ENCODE measurements at places on chromosomes 3 and 15.

GRCh38 chr15:71153823-71154524 lies 38.7 kb downstream of the THSD4 start:
- DNase-seq, result no peak

GRCh38 chr3:43526956-43527355 lies 94.9 kb downstream of the ANO10 start:
- DNase-seq, result no peak

GRCh38 chr3:100600181-100601042 lies 9.0 kb upstream of the ADGRG7 start:
- peak; percentile 43 for DNase-seq

DNA sequence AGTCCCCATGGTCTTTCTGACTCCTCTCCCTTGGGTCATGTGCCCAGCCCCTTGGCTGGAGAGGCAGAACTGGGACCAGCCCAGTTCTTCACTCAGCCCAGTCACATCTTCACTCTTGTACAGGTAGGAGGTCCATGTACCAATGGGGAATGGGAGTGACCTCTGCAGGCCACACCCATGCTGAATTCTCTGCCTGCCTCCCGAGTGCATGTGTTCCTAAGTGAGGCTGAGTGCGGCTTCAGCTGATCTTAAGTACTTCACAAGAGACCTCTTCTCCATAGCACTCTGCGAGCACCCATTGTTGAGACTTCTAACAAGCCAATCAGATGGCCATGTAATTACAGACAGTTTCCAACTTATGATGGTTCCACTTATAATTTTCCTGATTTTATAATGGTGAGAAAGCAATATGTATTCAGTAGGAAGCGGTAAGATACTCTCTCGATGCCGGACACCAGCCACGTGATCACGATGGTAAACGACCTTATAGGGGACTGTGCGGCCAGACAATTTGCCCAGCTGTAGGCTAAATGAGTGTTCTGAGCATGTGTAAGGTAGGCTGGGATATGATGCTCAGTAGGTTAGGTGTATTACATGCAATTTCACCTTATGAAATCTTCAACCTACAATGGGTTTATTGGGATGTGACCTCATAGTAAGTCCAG lies 112.1 kb downstream of the KLF13 start:
- DNase-seq, result no peak

GRCh38 chr3:147582642-147583041 lies 173.5 kb downstream of the ZIC1 start:
- DNase-seq, result no peak

- peak; percentile 89 for DNase-seq
Measured at GRCh38 chr3:24678021-24678420, 183.4 kb upstream of the THRB start.

GRCh38 chr15:37375519-37375918 lies 275.2 kb upstream of the MEIS2 start:
- no peak for DNase-seq

DNA sequence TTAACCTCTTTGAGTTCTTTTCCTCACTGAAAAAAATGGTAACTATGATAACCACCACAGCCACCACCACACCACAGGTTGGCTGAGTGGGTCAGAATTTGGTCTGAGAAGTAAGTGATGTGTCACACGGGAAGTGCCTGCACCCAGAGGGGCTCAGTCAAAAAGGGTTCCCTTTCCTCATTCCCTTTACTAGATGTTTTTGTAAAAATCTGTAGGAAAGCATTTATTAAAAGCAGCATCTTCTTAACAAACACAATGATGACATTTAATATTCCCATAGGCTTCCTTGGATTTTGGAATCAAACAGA lies 23.2 kb downstream of the CFAP92 start:
- peak; percentile 85 for DNase-seq

DNA sequence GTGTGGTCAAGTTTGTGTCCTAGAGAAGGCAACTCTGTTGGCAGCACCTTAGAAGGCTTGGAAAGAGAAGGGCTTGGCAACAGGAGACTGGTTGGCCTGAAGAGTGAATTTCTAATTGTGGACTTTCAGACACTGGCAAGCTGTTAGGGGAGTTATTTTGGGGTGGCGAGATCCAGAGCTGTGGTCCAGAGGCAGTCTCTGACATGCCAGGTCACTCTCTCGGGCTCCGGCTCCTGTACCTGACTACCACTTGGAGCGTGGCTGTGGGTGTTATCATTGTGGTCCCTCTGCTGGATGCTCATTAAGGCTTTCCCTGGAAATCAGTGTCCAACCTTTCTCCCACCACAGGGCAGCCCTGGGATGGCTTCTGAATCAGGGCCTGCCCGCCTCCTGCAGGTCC lies 209.0 kb downstream of the SLCO3A1 start:
- no peak for DNase-seq

DNA sequence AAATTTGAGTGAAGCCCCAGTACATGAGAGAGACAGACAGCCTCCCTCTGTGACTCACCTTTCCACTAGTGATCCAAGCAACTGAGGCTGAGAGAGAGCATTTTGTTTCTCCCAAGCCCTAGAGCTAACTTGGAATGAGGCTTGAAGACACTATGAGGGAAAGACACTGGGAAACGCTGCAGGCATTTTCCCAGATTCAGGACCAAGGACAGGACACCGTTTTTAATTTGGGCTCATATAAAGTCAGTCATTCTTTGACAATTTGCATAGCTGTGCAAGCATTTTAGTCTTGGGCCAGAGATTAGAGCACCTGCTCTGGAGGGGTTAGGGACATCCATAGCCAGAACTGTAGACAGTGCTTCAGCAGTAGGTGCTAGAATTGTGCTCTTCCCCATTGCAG lies 249.0 kb downstream of the AGBL1 start:
- no peak for DNase-seq

DNA sequence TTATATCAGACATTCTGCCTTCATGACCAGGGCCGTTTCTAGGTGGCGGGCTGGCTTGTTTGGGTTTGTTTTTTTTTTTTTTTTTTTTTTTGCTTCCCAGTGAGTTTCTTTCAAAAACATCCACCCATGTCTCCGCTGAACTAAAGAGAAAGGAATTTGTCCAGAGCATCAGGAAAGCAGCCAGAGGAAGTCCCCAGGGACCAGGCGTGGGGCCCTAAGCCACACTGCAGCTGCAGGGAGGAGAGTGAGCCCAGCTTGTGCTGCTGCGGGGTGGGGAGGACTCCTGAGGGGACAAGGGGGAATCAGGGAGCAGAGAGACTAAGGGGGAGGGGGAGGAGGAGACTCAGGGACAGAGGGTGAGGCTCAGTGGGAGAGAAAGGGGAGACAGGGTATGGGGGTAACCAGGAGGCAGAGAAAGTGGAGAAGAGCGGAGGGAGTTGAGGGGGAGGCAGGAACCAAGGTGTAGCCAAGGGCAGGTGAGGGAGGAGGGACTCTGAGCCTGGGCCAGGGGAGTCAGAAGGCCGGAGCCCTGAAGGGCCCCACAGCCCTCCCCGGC lies 49.5 kb downstream of the CYP11A1 start:
- DNase-seq, result no peak

GRCh38 chr15:57375827-57376695 lies at the start of gene CGNL1:
TSS of gene CGNL1 (plus strand) at chr15:57376505. CDS start at chr15:57438000, 61,495 bp downstream.
- DNase-seq, result no peak

- no peak for DNase-seq
Measured at GRCh38 chr3:89613241-89613640, 505.8 kb downstream of the EPHA3 start.

DNA sequence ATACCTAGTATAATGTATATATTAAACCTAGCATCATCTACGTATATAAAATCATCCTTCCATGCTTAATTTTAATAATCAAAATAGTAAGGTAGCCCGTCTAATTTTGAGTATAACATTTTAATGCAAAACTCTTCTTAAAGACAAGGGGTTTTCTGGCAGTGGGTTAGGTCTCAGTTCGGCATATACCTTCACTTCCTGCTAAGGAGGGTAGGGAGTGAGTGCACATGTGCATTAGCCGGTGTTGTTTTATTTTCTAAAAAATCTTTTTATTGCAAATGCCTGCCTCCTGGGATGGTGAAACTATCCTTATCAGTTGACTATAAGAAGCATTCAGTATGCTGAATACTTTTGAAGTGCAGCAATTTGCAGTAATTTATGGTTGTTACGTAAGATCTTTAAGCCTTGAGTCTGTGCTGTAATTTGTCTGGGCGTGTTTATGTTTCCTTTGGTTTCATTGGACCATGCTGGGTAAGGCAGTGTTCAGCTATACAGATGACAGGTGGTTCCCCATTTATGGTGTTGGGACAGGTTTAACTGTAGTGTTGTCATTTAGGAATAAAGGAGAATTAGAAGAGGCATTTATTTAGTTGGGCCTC lies 11.7 kb downstream of the ARHGEF26 start:
- peak; percentile 79 for DNase-seq

DNA sequence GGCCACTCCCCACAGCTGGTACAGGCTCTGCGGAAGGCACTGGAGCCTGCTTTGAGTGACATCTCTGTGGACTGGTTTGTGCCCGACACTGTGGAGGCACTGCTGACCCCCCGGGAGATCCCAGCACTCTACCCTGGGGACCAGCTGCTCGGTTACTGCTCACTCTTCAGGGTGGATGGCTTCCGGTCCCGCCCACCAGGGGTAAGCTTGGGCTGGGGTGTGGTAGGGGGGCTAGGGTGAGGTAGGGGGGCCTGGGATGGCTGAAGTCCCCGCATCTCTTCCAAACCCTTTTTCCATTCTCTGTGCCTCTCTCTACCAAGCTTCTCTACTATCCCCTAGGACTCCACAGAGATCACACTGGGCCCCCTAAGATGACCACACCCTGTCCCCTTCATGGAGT lies 7.8 kb downstream of the VWA5B2 start:
- DNase-seq, result no peak

DNA sequence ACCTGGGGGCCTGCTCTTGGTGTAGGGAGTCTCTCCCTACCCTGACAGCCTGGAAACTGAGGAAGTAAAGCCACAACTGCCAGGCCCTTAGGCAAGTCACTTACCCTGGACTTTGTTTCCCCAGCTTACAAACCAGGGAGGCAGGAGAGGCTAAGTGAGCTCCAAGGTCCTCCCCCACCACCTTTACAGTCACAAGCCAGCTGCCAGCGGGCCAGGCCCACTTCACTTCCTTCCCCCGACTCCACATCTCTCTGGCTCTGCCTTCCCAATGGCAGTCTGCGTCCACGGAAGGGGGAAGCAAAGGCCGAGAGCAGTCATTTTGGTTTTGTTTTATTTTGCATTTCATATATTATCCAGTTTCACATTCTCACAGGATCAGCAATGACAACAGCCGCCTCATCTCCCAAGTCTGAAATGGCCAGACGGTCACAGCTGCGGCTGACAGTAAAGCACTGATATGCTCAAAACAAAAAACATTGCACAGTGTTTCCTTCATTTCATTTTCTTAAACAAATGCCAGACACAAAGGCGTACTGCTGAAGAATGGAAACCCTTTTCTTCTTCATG lies 35.7 kb downstream of the RBPMS2 start:
- no peak for DNase-seq

DNA sequence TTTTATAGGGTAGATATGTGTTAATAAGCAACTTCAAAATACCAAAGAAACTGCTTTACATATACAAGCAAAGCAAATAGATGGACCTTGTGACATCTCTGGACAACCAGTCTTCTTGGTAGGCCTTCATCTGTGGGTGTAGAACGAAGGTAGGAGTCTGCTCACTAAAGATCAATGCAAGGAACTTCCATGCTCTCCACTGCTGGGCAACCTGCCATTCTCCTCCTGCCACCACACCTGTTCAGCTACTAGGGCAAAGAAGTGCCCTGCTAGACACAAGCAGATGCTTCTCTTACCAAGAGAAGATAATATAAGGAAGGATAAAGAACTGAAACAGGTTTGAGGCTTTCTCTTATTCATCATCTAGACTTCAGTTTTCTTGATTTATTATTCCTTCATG lies 12.6 kb downstream of the PPARG start:
- peak; percentile 6 for DNase-seq

DNA sequence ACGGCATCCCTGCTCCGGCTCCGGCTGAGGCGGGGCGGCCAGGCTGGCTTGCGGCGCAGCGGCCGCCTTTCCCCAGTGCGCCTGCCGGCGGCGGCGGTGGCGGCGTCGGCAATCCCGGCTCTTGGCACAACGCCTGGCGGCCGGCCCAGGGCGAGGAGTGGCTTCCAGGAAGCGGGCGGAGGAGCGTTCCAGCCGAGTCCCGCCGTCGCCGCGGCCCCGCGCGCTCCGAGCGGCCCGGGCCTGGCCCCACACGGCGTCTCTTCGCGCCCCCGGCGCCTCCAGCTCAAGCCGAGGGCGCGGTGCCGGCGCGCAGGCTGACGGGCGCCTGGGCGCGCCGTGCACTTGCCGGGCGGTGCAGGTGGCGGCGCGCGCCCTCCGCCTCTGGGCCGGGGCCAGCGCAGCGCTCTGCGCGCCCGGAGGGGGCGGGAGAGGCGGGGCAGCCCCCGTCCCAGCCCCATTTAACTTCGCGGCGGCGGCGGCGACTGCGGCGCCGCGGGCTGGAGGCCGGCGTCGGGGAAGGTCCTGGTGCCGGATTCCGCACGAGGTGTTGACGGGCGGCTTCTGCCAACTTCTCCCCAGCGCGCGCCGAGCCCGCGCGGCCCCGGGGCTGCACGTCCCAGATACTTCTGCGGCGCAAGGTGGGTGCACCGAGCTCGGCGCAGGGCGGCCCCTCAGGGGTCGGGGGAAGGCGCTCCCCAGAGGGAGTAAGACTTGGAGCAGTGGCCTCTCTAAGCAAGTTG lies at the start of gene ADAMTSL3:
ADAMTSL3 (plus strand) TSS at position 485 of the 740 bp plus-strand sequence. CDS start 1,639 bp downstream, outside the sequence.
- no peak for DNase-seq

DNA sequence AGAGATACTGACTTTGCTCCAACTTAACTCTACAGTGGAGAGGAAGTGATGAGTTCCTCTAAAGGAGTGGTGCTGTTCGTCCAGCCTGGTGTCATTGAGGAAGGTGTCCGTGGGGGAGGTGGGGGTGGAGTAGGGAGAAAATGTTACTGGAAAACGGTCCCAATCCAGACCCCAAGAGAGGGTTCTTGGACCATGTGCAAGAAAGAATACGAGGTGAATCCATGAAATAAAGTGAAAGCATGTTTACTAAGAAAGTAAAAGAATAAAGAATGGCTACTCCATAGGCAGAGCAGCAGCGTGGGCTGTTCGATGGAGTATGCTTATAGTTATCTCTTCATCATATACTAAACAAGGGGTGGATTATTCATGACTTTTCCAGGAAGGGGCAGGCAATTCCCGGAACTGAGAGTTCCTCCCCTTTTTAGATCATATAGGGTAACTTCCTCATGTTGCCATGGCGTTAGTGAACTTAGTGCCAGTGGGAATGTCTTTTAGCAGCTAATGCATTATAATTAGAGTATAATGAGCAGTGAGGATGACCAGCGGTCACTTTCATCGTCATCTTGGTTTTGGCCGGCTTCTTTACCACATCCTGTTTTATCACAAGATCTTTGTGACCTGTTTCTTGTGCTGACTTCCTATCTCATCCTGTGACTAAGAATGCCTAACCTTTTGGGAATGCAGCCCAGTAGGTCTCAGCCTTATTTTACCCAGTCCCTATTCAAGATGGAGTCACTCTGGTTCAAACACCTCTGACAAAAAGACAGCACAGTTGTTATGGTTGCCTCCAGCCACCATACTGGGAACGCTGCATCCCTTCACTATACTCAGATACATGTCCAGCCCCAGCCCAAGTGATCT lies 38.6 kb downstream of the CLEC3B start:
- peak; percentile 91 for DNase-seq

DNA sequence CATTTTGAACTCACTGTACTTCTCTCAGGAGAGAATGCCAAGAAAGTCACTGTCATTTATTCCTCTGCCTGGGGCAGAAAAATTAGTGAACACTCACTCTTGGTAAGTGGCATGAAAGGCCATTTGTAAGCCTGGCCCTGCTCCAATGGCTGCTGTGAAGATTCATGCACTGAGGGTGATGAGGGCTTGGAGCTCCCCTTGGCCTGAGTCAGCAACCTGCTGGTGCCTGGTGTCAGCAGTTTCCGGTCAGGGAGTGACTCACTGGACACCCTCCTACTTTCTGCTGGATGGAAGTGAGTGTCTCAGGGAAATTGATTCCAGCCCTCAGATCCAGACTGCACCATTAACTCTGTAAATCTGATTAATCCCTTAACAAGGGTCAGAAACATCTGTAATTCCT lies 37.6 kb downstream of the TRA2B start:
- peak; percentile 51 for DNase-seq
